ENCODE measurements at places on chromosomes 6 and 20.

DNA sequence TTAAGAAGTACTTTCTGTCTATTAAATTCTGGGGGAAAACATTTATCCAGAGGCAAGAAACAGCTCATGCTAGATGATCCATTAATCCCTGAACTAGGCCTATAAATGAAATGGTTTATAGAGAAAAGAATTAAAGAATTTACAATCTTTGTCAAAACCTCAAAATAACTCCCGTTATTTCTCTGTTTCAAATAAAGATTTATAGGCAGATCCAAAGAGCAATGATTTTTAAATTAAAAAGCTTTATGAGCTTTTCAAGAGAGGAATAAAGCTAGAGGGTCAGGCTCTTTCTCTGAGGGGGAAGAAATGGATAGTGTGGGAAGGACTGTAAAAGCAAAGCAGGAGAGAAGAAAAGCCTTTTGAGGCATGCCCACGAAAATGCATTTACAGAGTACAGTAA lies 82.5 kb upstream of the OGFRL1 start:
- H3K4me3 ChIP-seq = no peak overlapping the region
- H3K27me3 ChIP-seq = peaks cover 2% of the 10 kb centered on the region
- H3K36me3 ChIP-seq = no peaks in the 10 kb centered on the region
- no peak for DNase-seq

- H3K4me1 ChIP-seq = no peaks in the 10 kb centered on the region
- H3K27me3 ChIP-seq = no peaks in the 10 kb centered on the region
- no peak overlapping the region for H3K27ac ChIP-seq
- DNase-seq = no peak
- no peak overlapping the region for H3K4me3 ChIP-seq
These were observed 120.0 kb downstream of the SLC16A10 start for GRCh38 chr6:111207141-111207858.

DNA sequence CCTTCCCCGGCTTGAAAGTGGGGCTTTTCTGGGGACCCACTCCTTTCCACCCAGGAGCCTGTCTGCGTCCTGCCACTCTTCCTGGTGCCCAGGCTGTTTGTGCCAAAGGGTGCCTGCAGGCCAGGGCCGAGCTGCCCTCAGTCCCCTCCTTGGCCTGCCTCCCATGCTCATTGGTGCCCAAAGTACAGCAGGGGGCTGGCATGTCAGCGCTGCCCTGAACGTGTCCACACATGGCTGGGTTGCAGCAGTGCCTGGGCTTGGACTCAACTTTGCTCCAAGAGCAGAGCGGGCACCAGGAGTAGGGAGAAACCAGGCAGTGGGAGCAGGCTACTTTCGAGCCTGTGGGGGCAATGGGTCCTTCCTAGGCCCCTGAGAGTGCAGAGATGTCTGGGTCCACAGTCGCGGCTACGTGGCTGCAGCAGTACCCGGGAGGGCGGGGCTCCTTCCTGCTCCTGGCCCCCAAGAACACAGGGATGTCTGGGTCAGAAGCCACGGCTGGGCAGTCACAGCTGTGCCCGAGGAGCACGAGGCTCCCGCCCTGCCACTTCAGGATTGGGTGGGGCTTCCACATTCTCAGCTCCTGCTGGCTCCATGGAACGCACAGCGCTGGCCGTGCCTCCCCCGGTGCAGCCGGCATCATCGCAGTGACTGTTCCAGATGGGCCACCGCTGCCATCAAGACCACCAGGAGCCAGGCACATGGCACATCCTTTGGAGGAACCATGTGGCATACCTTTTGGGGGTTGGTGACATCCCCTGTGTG lies 50.0 kb upstream of the CLDN20 start:
- DNase-seq = no peak
- H3K4me1 ChIP-seq = no peaks in the 10 kb centered on the region
- no peak overlapping the region for H3K27ac ChIP-seq
- no peak overlapping the region for H3K4me3 ChIP-seq

- no peak for DNase-seq
- H3K27ac ChIP-seq = no peak overlapping the region
- no peaks in the 10 kb centered on the region for H3K36me3 ChIP-seq
- H3K4me1 ChIP-seq = no peaks in the 10 kb centered on the region
These were observed 126.5 kb upstream of the JAG1 start for GRCh38 chr20:10800288-10800687.

- H3K27ac ChIP-seq = no peak overlapping the region
- no peak for DNase-seq
- H3K4me3 ChIP-seq = no peak overlapping the region
- H3K4me1 ChIP-seq = no peaks in the 10 kb centered on the region
- H3K27me3 ChIP-seq = peaks cover 15% of the 10 kb centered on the region
- no peaks in the 10 kb centered on the region for H3K36me3 ChIP-seq
These were observed 40.9 kb upstream of the CITED2 start for GRCh38 chr6:139415365-139415764.

DNA sequence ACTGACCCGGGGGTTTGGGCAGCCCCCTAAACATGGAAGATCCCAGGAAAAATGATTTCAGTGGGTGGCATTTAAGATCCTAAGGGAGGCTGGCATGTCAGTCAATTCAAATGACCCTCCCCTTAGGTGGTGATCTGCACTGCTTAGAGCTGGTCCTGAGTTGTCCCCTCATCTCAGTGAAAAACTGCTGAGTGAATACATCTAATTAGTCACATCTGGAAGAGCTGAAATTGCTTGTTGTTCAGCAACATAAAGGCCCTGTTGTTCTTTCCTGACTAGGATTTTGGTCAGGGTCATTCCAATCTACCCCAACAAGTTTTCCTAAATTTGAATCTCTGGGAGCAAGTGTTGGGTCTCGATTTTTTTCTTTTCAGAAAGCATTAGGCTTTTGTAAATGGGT lies 126.4 kb downstream of the LCA5 start:
- no peaks in the 10 kb centered on the region for H3K27me3 ChIP-seq
- H3K27ac ChIP-seq = no peak overlapping the region
- H3K4me3 ChIP-seq = no peak overlapping the region
- no peaks in the 10 kb centered on the region for H3K4me1 ChIP-seq

GRCh38 chr6:36847152-36847551 lies 7.9 kb upstream of the CPNE5 start:
- H3K36me3 ChIP-seq = no peaks in the 10 kb centered on the region
- no peaks in the 10 kb centered on the region for H3K27me3 ChIP-seq
- DNase-seq = no peak
- H3K4me1 ChIP-seq = no peaks in the 10 kb centered on the region
